Hematopoietic multipotent progenitor cell (in vitro differentiated cells): ENCODE measurements at places on chromosomes 11 and 22.

- DNase-seq = no peak
These were observed 137.6 kb upstream of the SEZ6L start for GRCh38 chr22:26031641-26032040.

GRCh38 chr11:96167203-96167758 is 175.7 kb downstream of the MAML2 start:
- no peak for DNase-seq

GRCh38 chr11:101816613-101817012 is 98.2 kb upstream of the CEP126 start:
- no peak for DNase-seq

- DNase-seq = no peak
These were observed 44.0 kb upstream of the KIRREL3 start for GRCh38 chr11:127044535-127044934.

GRCh38 chr22:37334859-37335805 is 52.8 kb downstream of the CYTH4 start:
- no peak for DNase-seq

DNA sequence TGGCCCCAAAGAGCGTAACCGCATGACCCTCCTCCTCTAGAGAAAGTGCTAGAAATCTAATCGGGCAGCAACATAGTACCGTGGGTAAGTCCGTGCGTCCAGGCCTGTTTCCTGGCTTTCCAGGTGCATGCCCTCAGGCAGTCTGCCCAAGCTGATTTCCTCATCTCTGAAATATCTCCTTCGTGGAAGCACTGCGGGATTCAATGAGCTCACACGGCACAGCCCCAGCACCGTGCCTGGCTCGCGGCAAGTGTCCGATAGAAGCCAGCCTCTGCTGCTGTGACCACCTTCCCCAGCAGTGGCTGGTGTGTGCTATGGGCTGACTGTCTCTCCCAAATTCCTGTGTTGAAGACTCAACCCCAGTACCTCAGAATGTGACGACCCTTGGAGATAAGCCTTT is 20.7 kb downstream of the RPUSD4 start:
- DNase-seq = no peak

- DNase-seq = no peak
These were observed 526.2 kb downstream of the TBC1D22A start for GRCh38 chr22:47288680-47289079.

- no peak for DNase-seq
These were observed 121.1 kb downstream of the PHF21B start for GRCh38 chr22:44888491-44889254.

DNA sequence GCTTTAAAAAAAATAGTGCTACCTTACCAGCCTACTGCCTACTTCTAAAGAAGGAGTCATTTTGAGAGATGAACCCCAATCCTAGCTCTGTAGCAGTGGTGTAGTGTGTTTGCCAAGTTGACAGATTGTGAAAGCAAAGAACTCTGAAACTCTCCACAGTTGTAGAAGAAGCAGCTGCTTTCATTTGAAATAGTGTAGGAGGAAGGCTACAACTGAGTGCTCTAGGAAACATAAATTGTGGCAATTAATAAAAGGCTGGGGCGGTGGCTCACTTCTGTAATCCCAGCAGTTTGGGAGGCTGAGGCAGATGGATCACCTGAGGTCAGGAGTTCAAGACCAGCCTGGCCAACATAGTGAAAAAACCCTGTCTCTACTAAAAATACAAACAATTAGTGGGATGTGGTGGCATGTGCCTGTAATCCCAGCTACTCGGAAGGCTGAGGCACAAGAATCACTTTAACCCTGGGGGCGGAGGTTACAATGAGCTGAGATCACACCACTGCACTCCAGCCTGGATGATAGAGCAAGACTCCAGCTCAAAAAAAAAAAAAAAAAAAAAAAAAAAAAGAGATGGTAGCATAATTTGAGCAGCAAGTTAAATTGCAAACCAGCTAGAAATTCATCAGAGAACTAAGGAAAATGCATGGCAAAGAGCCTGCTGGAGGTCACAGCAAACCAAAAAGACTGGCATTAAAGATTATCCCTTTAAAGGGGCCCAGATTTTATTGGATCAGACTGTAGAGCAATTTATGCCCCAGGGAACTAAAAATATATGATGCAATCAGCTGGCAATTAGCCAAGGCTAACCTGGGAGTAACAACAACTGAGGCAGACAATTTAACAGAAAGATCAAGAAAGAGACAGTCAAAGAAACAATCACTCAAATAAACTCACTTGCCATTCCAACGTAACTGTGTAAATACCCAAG is 112.6 kb downstream of the LUZP2 start:
- no peak for DNase-seq

DNA sequence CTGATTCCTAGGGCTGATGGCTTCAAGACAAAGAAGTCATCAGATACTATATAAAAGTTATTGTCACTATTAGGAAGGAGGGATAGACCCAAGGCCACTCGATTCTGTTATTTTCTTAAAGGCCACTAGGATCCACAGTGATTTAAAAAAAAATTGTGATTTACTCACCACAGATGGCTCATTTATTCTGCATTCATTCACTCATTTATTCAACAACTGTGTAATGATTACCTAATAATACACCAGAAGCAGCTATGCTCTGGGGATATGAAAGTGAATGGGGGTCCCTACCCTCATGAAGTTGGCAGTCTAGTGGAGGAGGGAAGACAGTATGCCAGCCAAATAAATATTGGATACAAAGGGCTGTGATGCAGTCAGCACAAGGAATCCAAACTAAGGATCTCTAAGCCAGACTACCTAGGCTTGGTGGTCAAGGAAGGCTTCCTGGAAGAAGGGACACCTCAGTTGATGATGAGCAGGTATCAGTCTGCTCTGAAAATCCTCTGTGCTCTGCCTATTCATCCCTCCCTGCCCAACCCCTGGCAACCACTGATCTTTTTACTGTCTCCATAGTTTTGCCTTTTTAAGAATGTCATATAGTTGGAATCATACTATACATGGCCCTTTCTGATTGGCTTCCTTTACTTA is 110.5 kb downstream of the NAT10 start:
- DNase-seq = no peak

DNA sequence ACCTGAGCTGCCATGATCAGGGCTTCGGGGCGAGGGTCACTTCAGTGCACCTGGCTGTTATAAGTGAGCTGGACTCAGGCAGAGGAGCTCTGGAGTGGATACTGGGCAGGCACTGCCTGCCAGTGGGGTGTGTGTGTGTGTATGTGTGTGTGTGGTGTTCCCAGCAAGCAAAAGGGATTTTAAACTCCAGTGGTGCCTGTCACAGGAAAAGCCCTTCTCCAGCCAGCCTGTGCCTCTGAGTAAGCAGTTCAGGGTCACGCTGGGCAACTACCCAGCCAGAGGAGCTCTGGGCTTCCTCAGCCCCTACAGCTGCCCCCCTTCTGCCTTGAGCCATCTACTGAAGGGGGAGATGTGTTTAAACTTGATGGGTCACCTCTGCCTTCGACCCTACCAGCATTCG is 109.0 kb downstream of the OSBP2 start:
- no peak for DNase-seq

- no peak for DNase-seq
These were observed 24.1 kb downstream of the TUB start for GRCh38 chr11:8105133-8105532.

DNA sequence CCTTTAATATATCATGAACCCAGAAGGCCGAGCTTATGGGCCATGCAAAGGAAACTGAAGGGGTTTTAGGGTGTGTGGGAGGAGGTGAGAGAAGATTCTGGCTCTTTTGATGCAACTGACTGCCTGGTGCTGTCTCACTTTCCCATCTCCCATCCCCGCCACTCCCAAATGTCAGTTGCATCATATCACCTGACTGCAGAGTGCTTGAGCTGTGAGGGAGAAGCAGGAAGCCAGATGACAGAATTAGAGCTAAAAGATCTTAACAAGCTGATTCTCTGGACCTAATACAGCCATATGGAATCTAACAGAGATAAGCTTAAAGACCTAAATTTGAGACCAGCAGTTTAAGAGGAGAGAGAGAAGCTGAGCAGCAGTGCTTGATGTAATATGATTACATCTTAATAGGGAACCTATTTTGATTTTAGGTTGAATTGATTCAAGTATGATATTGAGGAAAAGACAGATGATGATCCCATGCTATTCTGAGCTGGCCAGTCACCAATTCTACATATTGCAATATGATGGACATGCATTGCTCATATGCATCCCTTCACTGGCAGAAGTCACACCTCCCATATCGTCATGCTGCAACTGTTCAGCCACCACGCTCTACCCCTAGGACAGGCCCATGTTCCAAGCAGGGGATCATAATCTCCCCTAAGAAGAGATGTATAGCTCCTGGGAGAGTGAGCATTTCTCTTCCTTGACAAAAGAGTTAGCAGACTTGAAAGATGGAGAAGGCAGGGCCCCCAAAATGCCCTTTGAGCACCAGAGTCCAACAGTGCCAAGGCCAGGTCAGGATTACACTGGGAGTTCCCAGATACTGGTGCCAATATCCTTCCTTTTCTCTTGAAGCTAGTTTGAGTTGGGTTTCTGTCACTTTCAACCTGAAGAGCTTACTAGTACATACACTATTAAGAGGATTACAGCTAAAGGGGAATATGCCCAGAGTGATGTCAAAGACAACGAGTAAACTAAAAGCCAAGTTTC is 44.9 kb downstream of the PLEKHA7 start:
- no peak for DNase-seq
